ENCODE measurements at places on chromosomes 4 and X.

- DNase-seq: no peak
These were observed 231.3 kb downstream of the SHOX start for GRCh38 chrX:861921-862320.

DNA sequence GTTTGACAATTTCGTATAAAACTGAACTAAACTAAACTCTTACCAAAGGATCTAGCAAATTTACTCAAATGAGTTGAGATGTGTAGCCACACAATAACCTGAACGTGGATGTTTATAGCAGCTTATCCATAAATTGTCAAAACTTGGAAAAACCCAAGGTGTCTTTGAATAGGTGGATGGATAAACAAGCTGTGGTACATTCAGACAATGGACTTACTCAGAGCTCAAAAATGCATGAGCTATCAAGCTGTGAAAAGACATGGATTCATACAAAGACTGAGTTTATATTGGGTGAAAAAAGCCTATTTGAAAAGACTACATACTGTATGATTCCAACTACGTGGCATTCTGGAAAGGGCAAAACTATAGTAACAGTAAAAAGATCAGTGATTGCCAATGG, 69.5 kb downstream of the LARP1B start:
- no peak for DNase-seq

DNA sequence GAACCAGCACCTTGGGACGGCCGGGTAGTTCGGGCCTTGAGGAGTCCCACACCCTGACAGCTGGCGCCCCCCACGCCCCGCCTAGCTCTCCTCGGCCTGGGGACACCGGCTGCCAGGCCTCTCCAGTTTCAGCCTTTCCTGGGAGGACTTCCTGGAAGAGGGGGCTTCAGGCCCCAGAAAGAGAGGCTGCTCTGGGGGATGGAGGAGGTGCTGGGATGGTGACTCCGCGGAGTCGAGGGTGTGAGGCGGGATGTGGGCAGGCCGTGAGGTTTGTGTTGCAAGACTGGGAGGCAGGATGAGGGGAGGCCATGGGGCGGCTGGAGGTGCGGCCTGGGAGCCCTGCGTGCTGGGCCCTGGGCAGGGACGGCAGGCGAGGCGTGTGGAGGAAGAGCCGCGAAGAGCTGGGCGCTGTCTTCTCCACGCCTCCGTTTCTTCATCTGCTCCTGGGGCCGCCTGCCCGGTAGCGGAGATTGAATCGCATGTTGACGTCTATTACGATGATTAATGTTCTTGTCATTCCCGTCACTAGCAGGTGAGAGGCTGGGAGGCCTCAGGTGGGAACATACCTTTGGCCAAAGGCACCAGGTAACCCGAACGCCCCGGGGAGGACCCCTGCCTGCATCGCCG, 918 bp upstream of the FGFRL1 start:
- no peak for DNase-seq

GRCh38 chr4:1471443-1472147, 65.4 kb upstream of the NKX1-1 start:
- DNase-seq: no peak

GRCh38 chr4:103424853-103425252, 226.7 kb upstream of the CENPE start:
- DNase-seq: no peak

GRCh38 chr4:183287309-183287659, 32.8 kb downstream of the CLDN22 start:
- DNase-seq: no peak

DNA sequence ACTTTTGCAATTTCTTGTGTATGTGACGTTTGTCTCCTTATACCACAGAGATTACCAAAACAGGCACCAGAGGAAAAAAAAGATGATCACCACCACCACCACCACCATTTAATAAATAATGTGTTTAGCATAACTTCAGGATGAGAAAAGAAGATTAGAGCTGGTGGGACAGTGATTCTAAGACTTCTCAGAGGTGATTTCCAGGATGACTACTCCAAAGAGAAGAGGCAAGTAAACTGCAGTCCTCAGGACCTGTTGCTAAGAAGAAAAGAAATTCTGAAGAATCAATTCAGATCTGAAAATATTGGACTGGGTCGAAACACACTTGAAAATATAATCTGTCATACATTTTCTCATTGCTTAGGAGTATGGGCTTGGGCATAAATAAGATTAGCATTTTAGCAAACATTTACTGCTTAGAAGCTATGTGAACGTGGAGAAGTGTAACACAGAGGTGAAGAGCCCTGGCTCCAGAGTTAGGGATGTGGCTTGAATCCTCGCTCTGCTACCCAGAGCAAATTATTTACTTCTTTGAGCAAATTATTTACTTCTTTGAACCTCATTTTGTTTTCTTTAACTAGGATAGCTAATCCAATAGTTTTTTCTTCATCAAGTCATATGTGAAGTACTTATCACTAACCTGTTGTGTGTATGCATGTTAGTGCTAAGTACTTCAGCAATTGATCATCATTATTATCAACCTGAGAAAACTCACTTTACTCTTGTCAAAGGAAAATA, 10.5 kb upstream of the YTHDC1 start:
- DNase-seq: no peak

DNA sequence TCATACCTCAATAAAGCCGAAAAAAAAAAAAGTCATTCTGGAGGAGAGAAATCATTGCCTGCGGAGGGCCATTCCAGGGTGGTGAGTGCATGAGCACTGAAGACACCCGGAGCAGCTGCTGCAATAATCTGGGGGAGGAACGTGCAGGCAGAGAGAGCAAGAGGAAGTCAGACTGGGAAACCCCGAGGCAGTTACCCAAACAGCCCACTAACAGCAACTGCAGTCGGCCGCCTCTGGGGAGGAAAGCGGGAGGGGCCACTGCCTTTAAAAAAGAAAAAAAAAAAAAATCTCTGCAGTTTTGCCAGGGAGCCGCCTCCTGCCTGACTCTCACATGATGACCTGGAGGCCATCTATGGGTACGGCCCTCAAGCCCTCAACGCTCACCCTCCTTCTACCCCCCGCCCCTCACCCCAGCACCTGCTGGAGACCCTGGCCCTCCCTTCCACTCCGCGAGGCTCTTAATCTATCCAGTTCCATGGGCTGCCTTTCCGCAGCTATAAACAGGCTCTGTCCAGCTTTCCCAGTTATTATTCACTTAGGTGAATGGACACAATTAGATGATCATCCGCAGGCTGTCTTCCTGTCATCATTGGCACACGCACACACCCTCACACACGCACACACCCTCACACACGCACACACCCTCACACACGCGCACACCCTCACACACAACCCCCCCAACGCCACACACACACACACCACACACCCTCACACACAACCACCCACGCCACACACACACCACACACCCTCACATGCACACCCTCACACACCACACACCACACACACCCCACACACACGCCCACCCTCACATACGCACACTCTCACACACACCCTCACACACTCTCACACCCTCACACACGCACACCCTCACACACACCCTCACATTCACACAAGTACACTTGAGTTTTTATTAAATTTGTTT, 3.4 kb upstream of the AVPR2 start:
- DNase-seq: no peak

GRCh38 chrX:107713543-107714205, 61.9 kb downstream of the TSC22D3 start:
- no peak for DNase-seq

Data from ecto neural progenitor cell (in vitro differentiated cells).